ENCODE measurements at places on chromosomes 3 and 15.

DNA sequence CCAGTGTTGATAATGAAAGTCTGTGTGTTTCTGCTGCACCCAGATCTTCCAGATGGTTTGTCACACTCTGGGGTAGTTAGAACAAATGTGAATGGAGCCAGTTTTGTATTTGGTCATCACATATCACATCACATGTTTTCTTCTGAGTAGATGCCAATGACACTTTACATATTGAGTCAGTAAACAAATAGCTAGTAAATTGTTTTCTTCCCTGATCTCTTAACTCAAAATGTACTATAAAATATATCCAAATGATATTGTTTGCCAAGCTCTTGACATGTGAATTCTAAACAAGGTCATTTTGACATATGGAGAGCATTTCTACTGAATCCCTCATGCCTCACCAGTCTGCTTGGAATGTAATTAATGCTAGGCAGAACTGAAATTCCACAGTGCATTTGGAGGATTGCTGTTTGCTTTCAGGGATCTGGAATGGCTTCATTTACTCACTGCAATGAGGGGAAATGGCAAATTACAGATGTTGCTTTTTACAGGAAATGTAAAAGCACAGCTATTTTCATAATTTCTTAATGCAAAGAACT, 45.0 kb downstream of the PDHB start:
- DNase-seq = no peak

- no peak for DNase-seq
Measured at GRCh38 chr3:188047536-188047935, 106.4 kb upstream of the LPP start.

GRCh38 chr15:90664650-90665287, 52.4 kb upstream of the BLM start:
- DNase-seq = no peak

- DNase-seq = no peak
Measured at GRCh38 chr3:70067860-70068521, 68.5 kb downstream of the SAMMSON start.

- peak; percentile 28 for DNase-seq
Measured at GRCh38 chr15:65952391-65953053, 83.2 kb downstream of the RAB11A start.

DNA sequence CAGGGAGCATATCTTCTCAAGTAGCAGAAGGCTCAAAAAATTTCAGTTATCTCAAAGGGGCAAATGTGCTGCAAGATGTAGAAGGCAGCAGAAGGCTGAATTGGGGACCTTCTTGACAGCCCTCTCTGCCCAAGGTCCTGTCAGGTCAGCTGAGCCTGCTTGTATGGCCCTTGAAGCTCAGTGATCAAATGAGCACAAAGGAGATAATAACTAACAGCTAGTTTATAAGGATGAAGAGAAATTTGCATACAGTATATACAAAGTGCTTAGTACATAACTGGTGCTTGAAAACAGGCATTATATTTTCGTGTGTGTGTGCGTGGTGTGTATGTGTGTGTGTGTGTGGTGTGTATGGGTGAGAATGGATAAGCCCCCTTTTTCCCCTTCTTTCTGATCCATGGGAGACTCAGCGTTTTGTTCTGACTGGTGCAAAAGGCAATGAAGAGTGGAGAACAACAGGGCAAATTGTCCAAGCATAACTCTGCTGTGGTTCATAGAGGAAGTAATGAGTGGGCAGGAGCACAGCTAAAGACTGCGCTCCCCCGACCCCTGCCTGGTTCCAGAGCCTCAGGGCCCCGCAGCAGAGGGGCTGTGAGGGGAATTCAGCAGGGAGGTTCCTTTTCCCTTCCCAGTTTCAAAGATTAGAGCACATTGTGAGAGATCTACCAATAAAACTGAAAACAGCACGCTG, 356.8 kb upstream of the NR2F2 start:
- no peak for DNase-seq

- DNase-seq = no peak
Measured at GRCh38 chr15:70257047-70257446, 159.3 kb upstream of the TLE3 start.

DNA sequence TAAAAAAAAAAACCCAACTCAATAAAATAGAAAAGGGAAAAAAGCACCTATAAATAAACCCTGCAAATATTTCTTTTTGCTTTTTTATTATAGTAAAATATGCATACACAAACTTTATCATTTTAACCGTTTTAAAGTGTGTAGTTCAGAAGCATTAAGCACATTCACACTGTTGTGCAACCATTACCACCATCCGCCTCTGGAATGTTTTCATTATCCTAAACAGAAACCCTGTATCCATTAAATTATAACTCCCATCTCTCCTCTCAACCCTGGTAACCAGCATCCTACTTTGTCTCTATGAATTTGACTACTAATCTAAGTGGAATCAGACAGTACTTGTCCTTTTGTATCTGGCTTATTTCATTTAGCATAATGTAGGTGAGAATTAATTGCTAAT, 15.0 kb downstream of the CDCP1 start:
- no peak for DNase-seq

- no peak for DNase-seq
Measured at GRCh38 chr3:125192190-125193035, 20.1 kb downstream of the SLC12A8 start.

- peak; percentile 75 for DNase-seq
Measured at GRCh38 chr3:123036352-123037014, 8.9 kb upstream of the SEMA5B start.

GRCh38 chr15:53835309-53835708, 75.8 kb upstream of the WDR72 start:
- peak; percentile 17 for DNase-seq

DNA sequence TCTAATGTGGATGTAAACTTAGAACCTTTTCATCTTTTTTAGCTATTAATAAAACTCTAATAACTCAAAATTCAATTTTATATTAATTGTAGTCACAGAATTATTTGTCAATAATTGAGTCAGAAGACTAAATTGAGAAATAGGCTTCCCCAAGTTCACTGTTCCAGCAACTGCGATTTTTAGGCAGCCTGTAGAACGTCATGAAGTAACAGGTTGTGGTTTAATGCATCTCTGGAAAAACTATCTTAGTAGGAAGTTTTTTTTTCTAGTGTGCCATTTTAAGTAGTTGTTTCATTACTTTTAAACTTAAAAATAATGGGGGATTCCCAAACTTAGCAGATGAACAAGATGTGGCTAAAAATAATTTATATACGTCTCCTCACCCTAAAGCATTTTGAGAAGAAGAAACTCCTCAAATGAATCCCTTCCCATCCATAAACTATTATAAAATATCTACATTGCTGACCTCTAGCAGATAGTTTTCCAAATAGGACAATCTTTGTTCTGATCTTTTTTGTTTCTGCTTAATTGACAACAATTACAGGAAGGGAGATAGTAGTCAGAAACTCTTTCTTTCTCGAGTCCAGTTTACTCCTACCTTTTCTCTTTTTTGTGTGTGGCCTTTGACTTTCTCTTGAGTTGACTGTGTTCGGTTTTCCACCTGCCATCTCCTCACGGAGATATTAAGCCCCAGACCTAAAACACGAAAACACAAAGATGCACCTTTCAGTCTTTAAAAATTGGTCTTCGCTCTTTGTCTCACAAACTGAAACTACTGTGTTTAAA, 43.1 kb downstream of the LRCH3 start:
- no peak for DNase-seq

DNA sequence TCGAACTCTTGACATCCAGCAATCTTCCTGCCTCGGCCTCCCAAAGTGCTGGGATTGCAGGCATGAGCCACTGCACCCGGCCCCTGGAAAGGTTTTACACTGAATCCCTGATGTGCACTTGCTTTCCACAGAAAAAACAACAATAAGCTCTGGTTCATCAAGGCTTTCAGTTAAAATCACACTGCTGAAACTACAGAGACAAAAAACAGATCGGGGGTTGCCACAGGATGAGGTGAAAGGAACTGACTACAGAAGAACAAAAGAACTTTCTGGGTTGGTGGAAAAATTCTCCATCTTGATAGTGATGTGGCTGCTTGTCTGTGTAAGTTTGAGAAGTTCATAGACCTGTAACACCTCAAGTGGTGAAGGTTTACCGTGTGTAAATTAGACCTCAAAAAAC, 2.9 kb downstream of the RAB43 start:
- no peak for DNase-seq

- no peak for DNase-seq
Measured at GRCh38 chr15:57158997-57159668, 217.2 kb upstream of the CGNL1 start.

DNA sequence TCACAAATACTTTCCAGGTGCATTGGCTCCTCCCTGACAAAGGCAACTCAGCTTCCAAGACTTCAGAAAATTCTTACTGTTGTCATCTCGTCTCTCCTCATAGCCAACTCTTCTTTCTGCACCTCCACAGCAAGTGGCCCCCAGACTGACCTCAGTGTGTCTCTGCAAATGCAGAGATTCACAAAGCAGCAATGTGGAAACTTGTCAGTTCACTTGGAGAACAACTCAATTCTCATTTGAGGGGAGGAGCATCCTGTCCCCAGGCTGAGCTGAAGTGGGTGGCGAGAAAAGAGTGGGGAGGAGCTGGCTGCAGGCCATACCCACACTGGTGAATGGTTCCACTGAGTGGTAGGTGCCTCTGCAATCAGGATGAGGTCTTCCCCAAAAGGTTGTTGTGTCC, 248.7 kb upstream of the IL12A start:
- no peak for DNase-seq

DNA sequence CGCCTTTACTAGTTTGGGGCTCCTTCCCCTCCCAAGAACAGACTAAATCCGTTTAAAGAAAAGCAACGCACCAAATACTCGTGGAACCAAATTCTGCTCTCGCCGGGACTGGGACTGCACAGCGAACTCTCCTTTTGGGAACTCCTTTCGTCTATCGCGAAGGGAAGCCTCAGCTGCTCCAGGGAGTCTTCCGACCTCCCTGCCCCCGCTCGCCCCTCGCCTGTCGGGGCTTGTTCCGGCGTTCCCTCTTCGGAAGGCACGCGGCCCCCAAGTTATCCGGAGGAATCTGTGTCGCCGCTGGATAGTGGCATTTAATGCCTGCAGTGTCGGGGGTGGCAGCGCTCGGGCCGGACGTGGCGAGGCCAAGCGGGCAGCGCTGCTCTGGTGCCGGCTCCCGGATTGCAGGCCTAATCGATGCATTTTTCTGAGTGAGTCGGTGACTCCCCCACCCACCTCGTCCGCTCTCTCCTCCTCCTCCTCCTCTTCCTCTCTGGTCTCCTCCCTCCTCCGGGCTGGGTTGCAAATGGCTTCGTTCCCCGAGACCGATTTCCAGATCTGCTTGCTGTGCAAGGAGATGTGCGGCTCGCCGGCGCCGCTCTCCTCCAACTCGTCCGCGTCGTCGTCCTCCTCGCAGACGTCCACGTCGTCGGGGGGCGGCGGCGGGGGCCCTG, at the start of gene TRIM71:
TSS of gene TRIM71 (plus strand) at position 440 of the 671 bp plus-strand sequence. CDS start at position 524, 84 bp downstream.
- peak; percentile 39 for DNase-seq

DNA sequence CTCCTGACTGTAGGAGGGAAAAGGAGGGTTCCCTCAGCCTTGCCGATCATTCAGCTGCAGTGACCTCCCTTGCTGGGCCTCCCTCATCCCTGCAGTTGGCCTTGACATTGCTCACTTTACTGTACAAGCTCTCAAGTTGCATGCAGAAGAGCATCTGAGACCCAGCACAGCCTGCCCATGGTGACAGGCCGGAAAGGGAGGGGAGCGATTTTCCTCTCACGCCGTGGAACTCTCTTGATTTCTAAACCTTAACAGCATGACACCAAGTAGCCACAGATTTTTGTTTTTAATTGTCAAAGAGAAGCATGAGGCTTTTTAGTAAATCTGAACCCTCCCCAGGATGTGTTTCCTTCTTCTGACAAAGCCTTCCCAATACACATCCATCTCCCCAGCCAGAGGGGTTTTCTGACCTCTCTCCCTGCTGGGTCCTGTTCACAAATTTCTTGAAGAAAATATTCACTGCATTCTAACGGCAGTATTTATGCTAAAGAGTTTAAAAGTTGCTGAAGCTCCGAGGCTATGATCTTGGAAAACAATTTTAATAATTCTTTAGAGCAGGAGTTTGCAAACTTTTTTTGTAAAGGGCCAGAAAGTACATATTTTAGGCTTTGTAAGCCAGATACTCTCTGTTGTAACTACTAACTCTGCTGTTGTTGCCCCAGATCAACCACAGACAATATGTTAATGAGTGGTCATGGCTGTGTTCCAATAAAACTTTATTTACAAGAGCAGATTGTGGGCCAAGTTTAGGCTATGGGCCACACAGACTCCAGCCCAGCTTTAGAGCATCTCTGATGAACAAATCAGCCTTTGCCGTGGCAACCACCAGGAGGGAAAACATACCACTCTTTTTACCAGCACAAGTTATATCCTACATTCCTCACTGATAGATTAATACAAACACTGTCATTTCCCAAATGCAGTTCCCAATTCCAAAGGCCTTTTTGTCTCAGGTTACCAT, 34.8 kb downstream of the LMCD1 start:
- DNase-seq = no peak
